ENCODE measurements at places on chromosomes 5 and 9.

DNA sequence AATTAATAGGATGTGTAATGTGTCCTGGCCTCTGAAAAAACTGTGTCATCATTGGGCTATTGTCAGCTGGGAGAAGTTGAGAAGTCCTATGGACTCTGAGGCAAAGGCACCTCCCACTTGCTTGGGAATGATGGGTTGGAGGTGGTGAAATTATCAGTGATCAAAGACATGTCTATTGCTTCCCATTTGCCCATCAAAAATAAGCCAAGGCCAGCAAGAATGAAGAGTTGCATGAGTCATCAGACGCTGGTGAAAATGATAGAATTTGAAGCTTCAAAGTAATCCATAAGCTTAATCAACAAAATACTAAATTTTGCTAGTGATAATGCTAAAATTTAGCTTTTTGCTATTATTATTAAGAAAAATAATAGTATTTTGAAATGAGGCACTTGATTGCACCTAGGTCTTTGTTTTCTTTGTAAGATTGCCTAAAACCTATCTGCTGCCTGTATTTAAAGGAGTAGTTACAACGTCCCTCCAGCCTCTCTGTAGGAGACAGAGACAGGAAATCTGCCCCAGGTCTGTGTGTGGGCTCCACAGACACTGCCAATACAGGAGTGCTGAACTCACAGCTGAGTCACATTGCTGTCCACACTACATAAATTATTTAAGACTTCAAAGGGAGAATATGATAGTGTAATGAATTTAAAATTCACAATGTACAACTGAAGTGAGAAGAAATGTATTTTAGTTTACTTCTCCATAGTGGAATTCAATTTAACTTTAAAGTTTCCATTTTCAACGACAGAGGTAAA lies 48.4 kb upstream of the APC start:
- DNase-seq, result no peak

DNA sequence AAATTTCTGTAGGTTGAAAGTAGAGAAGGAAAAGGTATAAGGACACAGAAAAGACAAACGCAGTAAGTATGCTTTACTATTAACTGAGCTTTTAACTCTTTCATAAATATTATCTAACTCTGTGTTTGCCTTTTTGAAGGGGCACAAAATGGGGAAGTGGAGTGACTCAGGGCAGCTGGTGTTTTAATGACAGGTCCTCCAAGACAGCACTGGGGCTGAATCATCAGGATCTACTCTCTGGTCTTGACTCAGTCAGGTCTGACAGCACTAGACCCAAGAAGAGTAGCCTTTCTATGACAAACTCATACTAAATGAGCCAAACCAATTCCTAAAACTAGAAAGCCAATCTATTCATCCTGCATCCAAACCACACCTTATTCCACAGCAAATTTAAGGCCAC lies 102.2 kb downstream of the APTX start:
- no peak for DNase-seq

DNA sequence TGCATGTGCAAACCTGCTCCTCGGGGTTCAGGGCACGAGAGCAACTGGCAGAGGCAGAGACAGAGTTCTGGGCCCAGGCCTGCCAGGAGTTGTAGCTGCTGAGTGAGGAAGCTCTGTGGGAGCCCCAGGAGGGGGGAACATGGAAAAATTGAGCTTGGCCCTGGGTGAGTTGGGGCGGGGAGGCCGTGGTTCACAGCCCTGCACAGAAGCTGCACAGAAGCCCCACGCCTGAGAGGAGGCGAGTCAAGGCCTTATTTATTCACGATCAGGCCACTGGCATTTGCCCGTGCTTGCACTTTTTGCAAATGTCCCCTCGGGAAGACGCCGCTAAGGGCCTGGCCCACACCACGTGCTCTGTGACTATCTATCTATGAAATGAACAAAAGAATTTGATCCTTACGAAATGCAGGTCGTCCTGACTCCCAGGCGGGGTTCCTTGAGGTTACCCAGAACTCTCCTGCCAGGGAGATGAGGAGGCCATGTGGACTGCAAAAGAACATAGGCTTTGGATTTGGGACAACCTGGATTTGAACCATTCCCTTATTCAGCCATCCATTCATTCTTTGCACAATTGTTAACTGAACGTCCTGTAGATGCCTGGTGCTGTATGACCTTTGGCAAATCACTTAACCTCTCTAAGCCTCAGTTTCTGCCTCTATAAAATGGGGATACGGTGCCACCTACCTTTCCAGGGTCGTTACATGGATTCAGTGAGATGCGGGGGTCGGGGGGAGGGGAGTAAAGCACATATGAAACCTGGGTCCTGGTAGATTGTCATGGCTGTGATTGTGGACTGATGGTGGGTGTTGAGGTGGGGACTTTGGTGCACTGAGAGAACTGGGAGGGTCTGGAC lies 17.9 kb downstream of the COL27A1 start:
- no peak for DNase-seq

- no peak for DNase-seq
Observed at GRCh38 chr5:142006363-142007236, 6.2 kb downstream of the GNPDA1 start.

GRCh38 chr9:14314424-14314928 lies 535 bp upstream of the NFIB start:
- no peak for DNase-seq

GRCh38 chr5:173291722-173292658 lies 36.2 kb downstream of the STC2 start:
- DNase-seq, result no peak

DNA sequence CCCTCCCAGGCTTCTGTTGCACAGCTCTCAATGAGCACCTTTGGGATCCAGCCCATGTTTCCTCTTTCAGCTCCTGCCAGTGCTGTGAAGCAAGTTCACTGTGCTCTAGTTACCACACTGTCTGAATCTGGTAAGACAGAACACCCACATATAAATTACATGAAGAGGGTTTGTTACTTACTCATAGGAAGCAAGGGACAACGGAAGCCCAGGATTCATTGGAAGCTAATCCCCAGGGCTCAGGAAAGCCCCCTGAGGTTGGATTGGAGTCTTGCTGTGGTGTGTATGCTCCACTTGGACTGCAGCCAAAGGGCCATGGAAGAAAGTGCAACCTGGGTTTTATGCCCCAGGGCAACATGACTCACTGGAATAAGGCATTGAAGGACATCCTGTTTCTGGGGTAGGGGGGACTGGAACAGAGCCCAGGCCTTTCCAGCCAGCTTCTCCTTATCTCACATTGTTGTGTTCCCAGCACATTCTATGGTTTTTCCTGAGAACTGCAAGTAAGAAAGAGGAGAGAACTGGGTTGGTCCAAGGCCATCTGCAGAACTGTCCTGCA lies 15.6 kb upstream of the CLK4 start:
- no peak for DNase-seq

DNA sequence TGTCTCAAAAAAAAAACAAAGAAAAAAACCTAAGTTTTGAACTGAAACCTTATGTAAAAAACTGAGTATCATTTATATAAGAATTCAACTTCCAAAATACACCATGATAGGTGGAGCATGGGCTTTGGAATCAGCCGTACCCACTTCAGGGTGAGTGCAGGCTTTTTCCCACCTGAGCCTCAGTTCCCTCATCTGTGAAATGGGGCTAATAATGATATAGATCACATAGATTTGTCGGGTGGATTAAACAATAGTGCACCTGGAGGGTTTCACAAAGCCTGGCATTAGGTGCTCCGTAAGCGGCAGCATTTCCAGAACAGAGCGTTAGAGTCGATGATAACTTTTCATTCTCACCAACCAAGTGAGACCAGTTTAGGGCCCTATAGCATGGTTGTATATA lies 91.9 kb downstream of the CYFIP2 start:
- no peak for DNase-seq

- no peak for DNase-seq
Observed at GRCh38 chr5:131634238-131634637, 791 bp downstream of the RAPGEF6 start.

- no peak for DNase-seq
Observed at GRCh38 chr5:2683720-2684119, 67.8 kb downstream of the IRX2 start.

GRCh38 chr5:2451100-2451499 lies 300.4 kb downstream of the IRX2 start:
- no peak for DNase-seq

DNA sequence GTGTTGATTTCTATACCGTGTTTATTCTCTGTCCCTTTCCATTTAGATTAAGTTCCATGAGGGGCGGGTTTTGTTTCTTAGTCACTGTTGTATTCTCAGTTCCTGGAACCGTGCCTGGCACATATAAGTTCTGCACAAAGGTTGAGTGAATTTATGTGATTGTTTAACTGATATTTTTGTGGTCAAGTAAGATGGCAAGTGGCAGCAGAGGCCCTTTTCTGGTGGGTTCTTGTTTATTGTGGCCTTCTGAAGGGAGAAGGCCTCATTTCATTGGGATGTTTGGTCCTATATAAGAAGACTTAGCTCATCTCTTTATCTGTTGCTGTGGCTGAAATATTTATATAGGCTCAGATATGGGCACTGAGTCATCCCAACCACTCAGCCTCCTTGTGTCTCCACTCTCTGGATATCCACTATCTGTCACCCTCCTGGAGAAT lies 262.5 kb downstream of the PSAT1 start:
- no peak for DNase-seq

GRCh38 chr5:179330186-179330900 lies 14.9 kb downstream of the ADAMTS2 start:
- DNase-seq, result no peak

DNA sequence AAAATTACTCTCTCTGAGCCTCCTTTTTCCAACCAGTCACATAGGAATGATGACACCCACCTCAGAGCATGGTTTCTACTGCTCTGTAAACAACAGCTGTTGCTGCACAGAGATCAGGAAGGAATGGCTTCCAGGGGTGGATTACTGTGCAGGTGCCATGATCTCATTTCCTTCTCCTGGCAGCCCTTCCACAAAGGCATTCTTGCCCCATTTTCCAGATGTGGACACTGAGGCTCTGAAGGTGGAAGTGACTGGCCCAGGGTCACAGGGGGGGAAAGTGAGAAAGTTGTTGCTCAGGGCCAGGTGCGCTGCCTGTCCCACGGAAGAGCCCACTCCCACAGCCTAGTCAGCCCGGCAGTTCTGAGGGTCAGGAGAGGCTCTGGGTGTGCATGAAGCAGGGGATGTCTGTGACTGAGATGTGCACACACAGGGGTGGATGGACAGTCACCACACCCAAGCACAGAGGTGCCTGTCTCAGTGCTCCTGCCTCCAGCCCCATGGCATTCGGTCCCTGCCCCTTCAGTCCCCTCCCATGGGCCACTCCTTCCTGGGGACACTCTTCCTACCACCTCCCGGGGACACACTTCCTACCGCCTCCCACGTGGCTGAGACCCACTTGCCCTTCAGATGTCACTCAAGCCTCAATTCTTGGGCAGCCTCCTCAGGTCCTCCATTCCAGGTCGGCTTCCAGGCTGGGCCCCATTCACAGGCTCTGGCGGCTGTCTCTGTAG lies 17.0 kb downstream of the FGFR4 start:
- no peak for DNase-seq

- DNase-seq, result no peak
Observed at GRCh38 chr9:70814597-70814996, 306.8 kb downstream of the TRPM3 start.

- DNase-seq, result no peak
Observed at GRCh38 chr5:148107608-148108007, 43.8 kb downstream of the SPINK5 start.

- no peak for DNase-seq
Observed at GRCh38 chr5:36740259-36740898, 134.0 kb downstream of the SLC1A3 start.

GRCh38 chr9:133306242-133307204 lies 29.5 kb downstream of the SURF6 start:
- no peak for DNase-seq

DNA sequence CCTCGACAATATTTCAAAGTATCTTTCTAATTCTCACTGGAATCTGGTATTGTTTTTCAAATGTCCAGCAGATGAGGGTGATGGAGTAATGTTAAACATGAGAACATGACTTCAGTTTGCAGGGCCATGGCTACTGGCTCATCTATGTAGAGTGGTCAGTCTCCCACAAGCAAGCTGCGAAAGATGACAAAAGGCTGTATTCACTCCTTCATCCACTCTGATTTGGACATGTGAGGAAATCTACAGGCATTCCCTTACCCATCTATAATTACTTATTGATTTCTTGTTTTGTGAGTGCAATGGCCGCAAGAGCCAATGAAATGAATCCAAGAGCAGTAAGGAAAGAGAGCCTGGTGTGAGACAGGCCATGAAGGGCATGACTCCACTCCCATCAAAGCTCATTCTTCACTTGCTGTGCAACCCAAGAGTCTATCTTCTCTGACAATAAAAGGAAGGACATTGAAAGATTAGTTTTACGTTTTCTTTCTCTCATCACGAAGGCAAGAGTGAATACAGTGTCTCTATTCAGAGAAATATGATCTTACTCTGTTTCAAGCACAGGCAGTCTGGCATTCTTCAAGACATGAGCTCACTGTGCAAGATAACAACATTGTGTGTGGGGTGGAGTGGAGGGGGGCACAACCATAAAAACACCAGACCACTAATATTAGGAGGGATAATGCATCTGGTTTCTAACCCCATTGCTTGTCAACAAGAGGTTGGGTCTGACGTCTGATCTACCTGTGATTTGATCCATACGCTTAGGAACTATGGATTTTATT lies 249.6 kb upstream of the DAP start:
- DNase-seq, result no peak

DNA sequence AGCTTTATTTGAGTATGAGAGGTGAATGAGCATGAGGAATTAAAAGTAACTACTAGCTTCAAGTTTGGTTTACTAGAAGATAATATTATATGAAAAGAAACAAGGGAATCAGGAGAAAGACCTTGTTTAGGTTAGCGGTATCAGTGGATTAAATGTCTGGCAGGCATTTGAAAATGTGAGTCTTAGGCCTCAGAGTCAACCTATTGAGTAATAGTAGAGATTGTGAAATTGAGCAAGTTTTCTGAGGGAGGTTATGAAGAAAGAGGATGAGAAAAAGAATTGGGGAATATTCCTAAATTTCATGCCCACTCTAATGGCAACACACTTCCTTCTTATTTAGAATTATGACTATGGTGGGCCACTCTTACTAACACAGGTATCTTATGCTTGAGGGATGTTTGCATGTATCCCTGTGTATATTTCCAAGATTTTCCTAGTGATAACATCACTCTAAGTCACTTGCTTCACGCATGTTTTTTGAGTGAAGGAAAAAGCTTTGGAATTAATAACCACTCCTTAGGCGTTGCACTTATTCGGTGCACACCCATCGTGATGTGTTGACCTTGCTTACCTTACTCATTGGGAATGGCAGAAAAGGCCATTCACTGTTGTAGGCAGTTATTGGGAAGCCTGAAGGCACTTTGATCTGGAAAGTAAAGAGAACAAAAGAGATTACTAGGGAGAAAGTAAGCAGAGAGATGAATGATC lies 8.2 kb upstream of the ELL2 start:
- no peak for DNase-seq

DNA sequence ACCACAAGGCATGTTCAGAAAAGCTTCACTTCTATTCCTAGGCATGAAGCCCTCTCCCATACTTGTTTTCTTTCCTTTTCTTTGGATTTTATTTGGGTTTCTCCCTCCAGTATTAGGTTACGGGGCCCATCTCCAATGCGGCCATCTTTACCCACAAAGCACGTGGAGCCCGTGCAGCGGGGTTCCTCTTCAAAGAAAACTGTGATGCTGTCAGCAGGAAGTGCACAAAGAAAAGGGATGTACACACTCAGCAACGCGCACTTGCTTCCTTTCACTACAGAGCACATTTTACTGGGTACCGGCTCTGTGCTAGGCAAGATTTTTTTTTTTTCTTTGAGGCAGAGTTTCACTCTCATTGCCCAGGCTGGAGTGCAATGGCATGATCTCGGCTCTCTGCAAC lies 106.6 kb downstream of the COL23A1 start:
- peak; percentile 20 for DNase-seq

GRCh38 chr5:76874088-76874581 lies 24.3 kb downstream of the S100Z start:
- DNase-seq, result no peak

Data from stimulated activated CD4-positive, alpha-beta T cell treated with anti-CD3 and anti-CD28 coated beads, Interleukin-12 subunit alpha, Interleukin-12 subunit beta, amount 100 ng/mL, for 24 hours (primary cell).